Fibroblast of skin of back (primary cell): ENCODE measurements at places on chromosomes 7 and 10.

DNA sequence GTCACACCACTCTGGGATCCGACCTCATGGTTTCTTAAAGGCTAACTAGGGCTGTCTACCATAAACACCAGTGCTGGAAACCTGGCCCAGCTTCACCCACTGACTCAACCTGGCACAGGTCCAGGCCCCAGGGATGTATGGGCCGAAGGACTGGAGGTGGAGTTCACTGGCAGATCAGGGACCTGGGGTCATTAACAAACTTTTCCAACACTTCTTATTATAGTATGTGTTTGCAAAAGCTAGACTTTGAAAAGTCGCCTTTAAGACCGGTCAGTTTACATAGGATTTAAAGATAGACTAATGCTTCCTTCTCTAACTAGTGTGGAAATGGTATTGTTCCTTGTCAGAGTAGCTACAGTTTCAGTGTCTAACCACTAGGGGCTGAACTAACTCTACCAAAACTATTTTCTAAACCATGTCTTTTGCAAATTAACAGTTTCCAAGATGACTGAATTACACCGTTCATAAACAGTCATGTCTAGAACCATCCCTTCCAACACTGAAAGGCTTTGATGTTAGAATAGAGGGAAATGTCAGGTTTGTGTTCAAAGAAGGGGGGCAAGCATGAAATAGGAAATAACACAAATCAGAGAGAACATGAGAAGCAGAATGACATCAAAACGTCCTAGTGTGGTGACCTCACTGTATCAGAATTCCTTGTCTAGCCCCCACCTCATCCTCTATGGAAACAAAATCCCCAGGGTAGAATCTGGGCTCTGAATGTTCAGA lies 29.7 kb downstream of the STN1 start:
- DNase-seq = peak; percentile 84

DNA sequence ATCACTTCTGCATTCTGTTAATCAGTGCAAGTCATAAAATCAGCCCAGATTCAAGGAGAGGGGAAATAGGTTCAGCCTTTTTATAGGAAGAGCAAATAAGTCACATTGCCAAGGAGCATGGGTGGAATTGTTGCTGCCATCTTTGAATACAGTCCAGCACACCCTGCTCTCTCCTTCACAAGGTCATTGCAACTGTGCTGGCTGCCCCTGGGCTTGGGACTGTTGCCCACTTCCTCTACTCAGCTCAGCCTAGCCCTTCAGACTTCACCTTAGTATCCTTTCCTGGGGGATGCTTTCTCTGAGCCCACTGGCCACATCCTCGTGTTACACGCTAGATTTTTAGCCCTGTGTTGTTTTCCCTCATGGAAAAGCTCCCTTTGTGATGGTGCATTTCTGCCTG lies 527.7 kb downstream of the GALNT17 start:
- no peak for DNase-seq

GRCh38 chr7:91526404-91526803 lies 262.2 kb downstream of the FZD1 start:
- peak; percentile 37 for DNase-seq

GRCh38 chr10:79103129-79103528 lies 34.4 kb downstream of the ZMIZ1 start:
- DNase-seq = no peak

- DNase-seq = no peak
Observed at GRCh38 chr10:71727738-71728737, 8.5 kb upstream of the C10orf105 start.

GRCh38 chr10:123517426-123517825 lies 148.7 kb upstream of the GPR26 start:
- DNase-seq = no peak

DNA sequence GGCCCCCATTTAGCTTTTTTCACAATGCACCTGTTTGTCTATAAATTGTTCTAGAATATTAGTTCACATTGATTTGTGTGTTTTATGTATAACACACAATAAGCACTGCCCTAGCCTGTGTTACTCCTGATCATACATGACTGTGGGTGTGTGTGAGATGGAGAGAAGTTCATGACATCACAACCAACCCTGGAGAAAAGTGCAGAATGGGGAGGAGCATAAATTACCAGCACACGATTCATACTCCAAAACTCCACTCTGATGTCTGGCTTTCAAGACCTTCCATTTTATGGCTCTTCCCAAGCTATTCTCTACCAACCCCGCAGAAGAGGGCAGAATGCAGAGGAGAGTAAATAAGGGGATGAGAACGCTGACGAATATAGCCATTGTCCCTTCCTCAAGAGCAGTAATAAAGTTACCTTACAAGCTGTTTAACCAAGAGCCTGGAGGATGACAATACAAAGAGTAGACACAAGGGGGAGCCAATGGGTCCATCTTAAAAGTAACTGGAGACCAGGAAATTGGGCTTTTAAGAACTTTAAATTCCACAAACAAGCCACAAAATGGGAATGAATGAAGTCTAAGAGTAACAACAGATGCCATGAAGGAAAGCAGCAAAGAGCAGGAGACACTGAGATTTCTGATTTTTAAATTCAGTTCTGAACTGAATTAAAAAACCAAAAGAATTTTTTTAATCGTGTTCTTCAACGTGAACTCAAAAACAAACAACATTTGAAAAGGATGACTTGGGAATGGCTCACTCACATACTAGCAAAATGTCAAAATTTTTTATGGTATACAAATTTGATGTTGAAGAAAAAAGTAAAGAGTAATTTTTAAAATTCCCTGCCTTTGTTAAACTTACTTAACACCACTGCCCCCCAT lies 159.6 kb downstream of the PARD3 start:
- DNase-seq = peak; percentile 71
